ENCODE measurements at places on chromosomes 5 and 9.

DNA sequence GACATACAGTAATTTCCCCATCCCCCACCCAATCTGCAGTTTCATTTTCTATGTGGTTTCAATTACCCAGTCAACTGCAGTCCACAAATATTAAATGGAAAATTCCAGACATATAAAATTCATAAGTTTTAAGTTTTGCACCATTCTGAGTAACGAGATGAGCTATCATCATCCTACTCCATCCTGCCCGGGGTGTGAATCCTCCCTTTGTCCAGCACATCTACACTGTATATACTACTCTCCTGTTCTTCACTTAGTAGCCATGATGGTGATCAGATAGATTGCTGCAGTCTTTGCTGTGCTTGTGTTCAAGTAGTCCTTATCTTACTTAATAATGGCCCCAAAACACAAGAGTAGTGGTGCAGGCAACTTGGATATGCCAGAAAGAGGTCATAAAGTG, 11.3 kb downstream of the OXCT1 start:
- DNase-seq = no peak

DNA sequence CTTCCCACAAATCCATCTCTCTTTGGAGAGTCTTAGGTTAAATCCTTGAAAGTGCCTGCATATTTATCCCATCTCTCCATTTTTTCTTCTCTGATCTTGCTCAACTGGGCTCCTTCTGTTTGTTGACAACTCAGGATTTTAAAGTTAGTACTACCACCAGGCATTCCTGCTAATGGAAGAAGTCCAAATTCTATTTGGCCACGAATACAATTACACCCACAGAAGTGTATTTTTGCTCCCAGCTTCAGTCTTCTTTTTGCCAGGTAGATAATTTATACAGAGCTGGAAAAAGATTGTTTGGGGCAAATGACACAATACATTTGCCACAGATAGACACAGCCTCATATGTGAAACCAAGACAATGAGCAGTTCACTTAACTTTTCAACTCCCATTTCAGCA, 74.8 kb downstream of the CETN3 start:
- DNase-seq = no peak

- DNase-seq = no peak
Observed at GRCh38 chr5:147037515-147038205, 159.1 kb upstream of the PPP2R2B start.

- DNase-seq = no peak
Observed at GRCh38 chr9:35827486-35827885, 1.0 kb downstream of the FAM221B start.

DNA sequence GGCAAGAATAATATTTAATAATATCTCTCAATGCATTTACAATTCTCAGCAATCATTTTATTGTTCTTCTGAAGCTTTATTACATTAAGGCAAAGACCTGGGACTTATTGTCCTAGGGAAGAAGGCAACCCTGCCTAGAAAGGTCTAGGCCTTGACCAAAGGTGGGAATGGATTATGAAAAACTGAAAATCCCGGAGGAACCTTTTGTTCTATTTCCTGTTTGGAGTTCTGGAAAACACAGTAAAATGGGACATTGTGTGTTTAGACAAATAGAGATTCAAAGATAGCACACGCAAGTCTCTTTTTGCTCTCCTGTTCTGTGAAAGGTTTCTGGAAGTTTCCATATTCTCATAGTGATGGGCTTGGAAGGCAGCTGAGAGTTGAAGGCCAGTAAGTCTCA, 31.1 kb downstream of the BAAT start:
- no peak for DNase-seq

DNA sequence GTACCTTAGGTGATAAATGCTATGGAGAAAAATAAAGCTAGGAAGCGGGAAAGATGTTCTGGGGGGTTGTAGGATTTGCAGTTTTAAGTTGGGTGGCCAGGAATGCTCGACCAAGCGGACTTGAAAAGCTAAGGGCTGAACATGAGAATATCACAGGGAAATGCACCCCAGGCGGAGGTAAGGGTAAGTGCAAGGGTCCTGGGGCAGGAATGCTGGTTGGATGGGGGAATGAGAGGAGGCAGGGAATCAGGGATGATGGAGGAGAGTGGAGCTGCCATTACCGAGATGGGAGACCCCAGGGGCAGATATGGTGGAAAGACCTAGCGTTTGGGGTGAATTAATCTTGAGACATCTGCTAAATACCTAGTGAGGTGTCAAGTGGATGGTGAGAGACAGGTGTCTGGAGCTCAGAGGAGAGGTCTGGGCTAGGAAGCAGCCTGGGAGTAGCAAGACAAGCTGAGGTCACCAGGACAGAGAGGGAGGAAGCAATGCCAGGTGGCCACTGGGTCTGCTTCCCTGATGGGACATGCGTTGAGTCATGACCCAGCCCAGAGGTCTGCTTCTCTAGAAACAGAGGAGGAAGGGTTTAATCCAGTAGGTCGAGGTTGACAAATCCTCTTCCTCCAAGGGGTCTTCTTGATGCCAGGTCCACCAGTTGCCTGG, 77.7 kb upstream of the ASS1 start:
- no peak for DNase-seq

DNA sequence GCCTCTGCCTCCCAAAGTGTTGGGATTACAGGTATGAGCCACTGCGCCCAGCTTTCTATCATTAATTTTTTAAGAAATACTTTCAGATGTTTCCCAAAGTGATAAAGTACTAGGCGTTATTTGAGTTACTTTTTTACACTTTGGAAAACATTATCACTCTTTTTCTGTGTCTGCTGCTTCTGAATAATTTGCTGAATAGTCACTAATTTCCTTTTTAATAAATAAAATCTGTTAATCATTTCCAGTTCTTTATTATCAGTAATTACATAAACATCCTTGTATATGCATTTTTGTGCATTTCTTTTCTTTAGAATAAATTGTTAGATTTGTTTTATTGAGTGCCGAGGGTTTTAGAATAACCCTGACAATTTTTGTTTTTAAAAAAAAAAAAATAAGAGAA, 48.6 kb downstream of the UHRF2 start:
- no peak for DNase-seq

- DNase-seq = no peak
Observed at GRCh38 chr9:131657037-131657377, 82.9 kb downstream of the RAPGEF1 start.

DNA sequence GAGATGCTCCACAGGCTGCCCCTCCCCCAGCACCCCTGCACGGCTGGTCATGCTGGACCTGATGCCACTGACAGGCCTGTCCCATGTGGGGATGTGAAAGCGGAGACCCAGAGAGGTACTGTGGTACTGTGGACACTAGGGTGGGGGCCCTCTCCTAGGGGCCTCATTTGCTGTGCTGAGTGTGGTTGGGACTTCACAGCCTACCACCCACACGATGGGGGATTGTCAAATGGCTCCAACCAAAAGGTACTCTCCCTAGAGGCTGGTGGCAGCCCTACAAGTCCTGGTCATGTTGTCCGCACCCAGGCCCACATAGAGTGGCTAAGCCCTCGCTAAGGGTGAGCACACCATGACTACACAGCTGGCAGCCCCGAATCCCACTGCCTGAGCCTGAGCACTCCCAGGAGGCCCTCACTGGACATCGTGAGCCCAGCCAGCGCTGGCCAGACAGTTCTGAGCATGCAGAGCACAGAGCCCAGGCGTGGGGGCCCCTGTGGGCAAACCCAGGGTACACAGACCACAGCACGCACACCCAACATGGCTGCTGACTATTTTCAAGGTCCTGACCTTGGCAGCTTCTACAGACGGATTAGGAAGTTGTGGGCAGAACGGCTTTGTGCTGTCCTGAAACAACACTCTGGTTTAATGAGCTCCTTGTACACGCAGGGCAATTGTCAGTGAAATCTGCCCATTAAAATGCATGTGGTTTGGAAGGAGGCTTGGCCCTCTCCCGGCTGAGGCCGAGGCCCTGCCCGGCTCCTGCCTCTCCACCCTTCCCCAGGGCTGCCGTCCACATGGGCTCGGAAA, 214.1 kb downstream of the HSPA4 start:
- no peak for DNase-seq

DNA sequence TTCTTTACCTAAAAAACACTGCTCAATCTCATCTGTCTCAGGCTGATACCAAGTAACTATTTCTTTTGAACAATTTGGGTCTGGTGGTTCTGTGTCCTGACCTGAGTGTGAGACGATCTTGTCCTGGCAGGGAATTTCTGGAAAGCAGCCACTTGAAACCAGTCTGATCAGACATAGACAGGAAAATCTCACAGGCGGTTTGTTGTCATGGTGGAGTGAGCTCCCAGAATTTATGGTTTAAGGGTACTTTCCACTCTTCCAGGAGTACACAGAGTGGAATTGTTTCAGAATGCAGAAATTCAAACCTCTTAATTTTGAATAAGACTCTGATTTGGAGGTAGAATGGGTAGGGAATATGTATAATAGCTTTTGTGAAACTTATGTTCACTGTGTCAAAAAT, 268.2 kb downstream of the ISL1 start:
- no peak for DNase-seq

GRCh38 chr9:94867281-94867841, 140.9 kb downstream of the AOPEP start:
- no peak for DNase-seq

DNA sequence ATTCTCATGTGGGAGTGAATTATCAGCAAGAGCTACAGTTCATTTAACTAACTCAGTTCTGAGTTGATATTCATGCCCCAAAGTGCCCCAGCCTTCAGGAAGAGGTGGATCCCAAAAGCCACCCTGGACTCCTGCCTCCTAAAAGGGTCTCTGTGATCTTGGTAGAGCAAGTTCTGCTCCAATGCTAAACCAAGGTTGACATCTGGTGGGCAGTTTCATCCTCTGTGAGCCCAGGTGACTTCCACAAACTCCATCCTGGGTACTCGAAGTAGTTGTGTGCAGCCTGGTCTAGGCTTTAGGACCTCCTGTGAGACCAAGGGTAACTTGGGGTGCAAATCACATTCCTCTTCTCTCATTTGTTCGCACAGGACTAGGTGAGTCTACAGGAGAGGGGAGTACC, 816.8 kb downstream of the MTRR start:
- DNase-seq = no peak

- no peak for DNase-seq
Observed at GRCh38 chr5:131413605-131414559, 150.0 kb downstream of the CDC42SE2 start.

DNA sequence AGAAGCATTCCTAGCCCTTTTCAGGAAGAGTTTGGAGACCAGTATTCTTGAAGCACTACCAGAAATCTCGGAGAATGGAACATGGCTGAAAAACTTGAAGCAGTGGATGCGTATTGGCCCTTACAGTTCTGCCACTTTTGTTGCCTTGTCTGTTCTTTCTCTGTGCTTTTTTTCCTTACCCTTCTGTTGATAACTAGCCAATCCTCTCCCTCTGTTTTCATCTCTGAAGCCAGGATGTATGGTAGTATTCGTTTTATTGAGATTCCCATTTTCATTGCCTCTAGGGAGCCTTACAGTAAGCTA, 564 bp upstream of the CCNH start:
- no peak for DNase-seq

GRCh38 chr5:156698323-156698722, 151.8 kb upstream of the PPP1R2B start:
- DNase-seq = no peak

- DNase-seq = no peak
Observed at GRCh38 chr5:72121780-72122445, 14.6 kb downstream of the MAP1B start.

DNA sequence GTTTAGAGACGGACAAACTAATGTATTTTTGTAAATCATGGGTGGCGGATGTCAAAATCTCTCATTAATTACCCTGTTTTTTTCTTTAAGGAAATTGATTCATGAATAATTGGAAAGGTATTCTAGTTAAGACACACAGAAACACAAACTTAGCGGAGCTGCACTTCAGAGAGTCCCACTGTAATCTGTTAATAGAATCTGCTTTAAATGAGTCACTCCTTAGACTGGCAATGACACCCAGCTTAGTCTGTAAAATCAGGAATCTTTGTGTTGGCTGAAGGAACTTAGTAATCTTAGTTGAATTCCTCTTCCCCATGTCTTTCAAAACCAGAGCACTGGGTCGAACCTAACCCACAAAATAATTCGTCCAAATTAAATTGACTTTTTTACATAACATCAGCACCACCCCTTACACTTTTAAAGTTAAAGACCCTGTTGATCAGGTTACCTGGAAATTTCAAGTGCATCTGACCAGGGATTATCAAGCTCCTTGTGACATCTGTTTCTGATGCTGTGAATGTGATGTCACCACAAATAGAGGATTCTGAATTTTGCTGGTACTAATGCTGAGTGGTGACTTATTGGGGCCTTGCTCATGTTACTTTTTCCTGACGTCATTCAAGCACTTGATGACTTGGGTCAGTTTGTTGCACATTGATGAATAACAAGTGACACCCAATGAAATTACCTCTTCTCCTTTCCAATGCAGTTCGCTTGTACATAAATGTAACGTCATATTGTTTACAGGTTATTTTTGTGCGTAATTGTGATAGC, 313.6 kb downstream of the KCTD16 start:
- DNase-seq = no peak

GRCh38 chr9:5013374-5013773, 28.3 kb downstream of the JAK2 start:
- no peak for DNase-seq

GRCh38 chr9:21234153-21234687, 5.6 kb downstream of the IFNA14 start:
- no peak for DNase-seq

GRCh38 chr9:100992632-100993031, 35.9 kb upstream of the PLPPR1 start:
- DNase-seq = no peak

DNA sequence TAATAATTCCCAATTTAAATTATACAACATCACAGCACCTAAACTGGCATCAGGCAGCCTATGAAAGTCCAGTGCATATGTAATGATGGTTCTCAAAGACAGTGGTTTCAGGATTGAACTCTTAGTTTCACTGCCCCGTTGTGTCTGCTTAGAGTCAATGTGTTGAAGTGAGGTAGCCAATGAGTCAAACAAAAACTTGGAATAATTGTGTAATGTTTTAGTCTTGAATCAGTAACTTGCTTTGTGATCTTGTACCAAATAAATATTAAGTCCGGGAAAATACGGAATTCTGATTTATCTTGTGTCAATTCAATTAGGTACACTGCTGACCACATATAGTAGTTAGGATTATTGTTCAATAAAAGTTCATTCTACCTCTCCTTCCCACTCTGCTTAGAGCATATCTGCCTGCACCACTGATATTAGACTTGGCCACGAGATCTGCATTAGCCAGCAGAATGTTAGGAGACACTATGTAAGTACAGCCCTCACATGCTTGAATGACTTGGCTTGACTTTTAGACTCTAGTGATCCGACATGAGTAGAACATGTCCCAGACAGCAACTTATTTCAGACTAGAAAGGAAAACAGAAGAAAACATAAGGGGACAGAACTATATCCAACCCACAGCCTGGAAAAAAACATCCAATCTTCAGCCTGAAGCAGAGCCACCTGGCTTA, 441.5 kb upstream of the PTGER4 start:
- DNase-seq = no peak

Measured in naive thymus-derived CD4-positive, alpha-beta T cell (primary cell).